IPS-NIHi11 (cell line): ENCODE measurements at places on chromosomes 12 and 14.

DNA sequence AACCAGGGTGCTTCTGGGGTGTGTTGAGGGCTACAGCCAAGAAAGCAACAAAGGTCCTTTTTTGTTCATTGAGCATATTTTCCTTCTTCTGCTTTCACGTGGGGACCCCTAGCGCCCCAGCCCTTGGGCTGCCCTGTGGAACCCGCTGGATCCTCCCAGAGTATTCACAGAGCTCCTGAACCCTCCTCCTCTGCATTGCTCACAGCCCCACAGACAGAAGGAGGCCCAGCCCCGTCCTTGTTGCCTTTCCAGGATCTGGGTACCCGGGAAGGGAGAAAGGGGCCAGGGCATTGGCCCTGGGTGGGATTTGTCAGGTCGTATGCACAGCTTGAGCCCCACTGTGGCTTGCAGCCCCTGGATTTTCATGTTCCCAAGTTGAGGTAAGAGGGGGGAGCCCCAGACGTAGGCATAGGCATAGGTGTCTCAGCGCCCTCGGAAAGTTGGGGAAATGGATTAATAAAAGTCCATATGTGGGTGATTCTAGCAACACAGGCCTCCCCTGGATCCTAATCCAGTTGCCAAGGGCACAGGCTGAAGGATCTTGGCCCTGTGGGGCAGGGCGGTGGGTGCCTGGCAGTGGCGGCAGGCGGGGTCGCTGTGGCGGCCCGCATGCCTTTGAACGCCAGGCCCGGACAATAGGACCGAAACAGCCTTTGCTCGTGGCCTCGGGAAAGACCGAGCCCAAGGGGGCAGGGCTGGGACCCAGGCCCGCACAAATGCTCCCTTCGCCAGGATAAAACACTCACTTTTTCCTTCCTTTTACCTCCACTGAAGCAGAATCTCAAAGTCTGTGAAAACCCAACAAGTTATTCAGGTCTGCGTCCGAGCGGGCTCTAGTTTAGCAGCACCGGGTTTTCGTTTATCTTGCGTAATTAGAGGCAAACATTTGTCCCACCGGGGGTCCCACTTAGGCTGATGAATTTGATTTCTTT is 3.0 kb upstream of the HOXC10 start:
- no peak for DNase-seq

DNA sequence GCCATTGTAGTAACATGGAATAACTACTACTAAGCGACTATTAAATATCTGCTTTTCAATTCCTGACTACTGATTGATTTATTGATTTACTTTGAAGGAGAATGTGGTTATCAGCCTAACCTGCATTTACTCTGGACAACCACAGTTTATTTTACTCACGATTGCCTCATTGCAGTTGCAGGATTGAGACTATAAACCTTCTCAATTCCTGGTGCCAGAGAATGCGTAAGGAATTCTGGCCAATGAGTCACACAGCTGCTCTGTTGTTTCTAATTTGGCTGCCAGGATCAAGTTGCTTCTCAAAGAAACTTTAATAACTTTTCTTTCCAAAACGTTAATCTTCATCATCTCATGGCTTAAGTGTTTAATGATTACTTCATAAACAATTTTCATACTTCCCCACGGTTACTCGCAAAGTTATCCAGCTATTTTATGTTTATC is 13.1 kb upstream of the TMTC1 start:
- DNase-seq, result peak; percentile 52

DNA sequence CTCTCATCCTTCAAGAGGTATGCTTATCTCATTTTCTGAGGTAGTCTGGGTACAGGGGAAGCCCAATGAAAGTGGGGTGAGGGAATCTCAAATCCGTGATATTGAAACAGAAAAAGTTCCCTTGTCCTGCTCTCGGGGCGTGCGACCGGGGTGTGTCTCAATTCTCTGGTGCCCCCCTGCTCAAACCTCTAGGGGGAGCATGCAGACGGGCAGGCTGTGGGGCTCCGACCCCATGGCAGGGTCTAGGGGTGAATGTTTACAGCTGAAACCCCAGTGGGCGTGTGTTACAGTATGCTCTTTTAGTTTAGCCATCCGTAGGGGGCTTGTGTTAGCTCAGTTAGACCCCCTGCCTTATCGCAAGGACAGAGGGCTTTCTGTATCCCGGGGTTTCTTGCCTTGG is 68.7 kb downstream of the PTPRQ start:
- no peak for DNase-seq

DNA sequence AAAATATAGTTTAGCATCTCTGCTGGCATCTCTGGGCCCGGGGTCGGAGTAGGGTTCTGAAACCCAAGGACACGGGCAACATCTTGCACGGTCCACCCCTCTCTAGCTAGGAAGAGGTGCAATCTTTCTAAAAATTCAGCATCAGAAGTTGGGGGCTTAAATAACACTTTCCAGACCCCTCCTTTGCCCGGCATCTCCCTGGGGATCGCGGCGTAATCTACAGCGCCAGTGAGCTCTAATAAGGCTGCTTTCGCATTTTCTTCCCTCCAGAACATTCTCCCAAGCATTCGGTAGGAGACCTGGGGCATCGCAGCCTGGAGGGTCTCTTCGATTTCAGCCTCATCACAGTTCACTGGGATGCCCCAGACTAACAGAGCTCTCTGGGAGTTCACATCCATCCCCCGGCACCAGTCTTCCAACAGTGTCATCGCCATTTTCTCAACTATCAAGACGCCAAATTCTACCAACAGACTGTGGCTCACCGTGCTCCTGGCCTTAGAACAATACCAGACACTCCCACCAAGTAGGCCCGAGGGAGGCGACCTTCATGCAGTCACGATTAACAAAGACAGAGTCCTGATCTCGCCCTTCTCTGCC is 880 bp downstream of the PNMA1 start:
- no peak for DNase-seq

GRCh38 chr12:93793983-93794382 is 116.8 kb downstream of the CRADD start:
- no peak for DNase-seq

DNA sequence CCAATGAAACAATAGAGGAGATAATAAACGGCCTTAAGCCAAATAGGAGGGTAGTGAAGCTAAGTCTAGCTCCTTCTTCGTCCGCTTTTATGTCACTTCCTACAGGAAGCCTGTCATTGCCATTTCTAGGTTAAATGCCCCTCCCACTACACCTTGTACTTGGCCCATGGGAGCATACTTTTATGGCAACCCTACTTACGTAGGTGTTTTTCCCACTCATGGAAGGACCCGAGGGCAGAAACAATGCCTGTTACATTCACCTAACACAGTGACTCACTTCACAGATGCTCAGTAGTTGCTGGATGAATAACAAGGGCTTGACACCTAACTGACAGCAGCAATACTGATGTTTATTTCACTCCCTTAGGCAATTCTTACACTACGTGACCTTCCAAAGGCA is 44.5 kb downstream of the ALKBH1 start:
- DNase-seq, result no peak

DNA sequence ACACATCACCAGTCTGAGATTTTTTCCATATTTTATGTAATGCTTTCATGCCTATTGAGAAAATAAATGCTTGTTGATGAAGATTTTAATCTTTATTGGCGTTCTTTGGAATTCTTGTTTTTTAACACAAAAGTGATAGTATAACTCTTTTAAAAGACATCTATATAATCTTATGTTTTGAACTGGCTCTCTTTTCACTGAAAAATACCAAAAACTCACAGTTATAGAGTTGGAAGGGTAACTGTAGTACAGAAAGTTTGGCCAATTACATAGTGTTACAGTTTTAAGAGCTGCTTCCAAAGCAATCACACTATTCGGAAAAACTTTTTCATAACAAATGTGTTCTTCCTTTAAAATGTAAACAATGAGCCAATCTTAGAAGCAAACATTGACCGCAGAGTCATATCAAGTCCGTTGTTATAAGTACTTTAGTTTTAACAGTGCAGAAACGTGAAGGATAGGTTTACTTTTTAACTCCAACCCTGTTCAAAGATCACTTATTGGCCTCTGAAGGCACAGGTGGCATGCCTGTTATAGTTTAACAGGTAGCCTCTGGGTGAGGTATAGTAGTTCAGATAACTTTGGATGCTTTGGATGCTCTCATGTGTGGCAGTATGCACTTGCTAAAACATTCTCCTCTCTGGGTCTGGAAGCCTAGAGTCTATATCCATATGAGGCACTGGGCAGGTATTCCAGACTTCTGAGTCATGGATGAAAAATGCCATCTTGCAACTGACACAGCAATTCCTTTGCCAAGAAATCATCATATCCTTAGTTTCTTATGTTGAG is 12.1 kb upstream of the NTN4 start:
- DNase-seq, result peak; percentile 36

DNA sequence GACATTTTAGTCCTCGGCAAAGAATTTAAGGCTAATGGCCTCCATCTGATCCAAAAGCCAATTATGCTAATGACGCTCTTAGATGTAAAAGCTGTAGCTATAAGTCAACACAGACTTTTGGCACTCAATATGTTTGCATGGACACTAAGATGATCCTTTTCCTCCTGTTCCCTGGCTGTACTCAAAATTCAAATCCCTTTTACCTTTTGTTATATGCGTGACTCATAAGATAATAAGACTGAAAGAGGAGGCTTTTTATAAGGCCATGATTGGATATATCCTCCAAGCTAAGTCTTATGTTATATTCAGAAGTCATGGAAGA is 89.8 kb downstream of the PDZRN4 start:
- DNase-seq, result no peak

GRCh38 chr12:2290091-2290490 is 237.3 kb downstream of the CACNA1C start:
- DNase-seq, result no peak

GRCh38 chr12:68453278-68453677 is 121.1 kb upstream of the MDM1 start:
- DNase-seq, result no peak

GRCh38 chr12:11075642-11076041 is 13.5 kb upstream of the TAS2R46 start:
- DNase-seq, result no peak

- DNase-seq, result no peak
These were observed 222.3 kb upstream of the NOVA1 start for GRCh38 chr14:26820138-26820537.

DNA sequence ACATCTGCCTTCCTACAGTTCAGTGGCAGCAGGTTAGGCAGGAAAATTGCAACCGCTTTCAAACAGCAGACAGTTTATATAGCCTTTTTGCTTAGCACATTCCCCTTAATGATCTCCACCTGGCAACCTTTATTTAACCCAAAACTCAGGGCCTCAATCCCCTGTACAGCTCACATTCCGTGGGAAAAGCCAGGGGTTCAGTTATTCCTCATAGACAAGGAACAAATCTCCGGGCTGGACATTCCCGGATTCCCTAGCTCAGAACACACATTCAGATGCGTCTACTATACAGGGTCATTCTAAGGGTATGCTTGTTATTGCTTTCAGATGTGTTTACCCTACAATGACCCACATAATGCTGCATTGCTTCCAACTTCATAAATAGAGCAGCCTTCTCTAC is 73.8 kb upstream of the DCN start:
- DNase-seq, result no peak

GRCh38 chr12:17665839-17666238 is 424.2 kb downstream of the RERGL start:
- no peak for DNase-seq

GRCh38 chr12:32534698-32535097 is 135.3 kb downstream of the FGD4 start:
- no peak for DNase-seq

DNA sequence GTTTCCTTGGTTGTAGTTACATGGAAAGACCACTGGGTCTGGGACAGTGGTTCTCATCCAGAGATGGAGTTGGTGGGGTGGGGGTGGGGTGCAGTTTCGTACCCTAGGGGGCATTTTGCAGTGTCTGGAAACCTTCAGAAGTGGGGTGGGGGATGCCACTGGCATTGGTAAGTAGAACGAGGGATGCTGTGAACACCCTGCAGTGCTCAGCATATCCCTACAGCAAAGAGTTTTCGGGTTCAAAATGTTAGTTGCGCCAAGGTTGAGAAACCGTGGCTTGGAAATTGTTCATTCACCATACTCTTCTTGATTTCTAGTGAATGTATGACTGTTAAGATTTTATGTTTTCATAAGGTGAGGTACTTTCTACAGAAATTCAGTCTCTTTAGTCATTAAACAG is 28.7 kb downstream of the TRAF3 start:
- no peak for DNase-seq

DNA sequence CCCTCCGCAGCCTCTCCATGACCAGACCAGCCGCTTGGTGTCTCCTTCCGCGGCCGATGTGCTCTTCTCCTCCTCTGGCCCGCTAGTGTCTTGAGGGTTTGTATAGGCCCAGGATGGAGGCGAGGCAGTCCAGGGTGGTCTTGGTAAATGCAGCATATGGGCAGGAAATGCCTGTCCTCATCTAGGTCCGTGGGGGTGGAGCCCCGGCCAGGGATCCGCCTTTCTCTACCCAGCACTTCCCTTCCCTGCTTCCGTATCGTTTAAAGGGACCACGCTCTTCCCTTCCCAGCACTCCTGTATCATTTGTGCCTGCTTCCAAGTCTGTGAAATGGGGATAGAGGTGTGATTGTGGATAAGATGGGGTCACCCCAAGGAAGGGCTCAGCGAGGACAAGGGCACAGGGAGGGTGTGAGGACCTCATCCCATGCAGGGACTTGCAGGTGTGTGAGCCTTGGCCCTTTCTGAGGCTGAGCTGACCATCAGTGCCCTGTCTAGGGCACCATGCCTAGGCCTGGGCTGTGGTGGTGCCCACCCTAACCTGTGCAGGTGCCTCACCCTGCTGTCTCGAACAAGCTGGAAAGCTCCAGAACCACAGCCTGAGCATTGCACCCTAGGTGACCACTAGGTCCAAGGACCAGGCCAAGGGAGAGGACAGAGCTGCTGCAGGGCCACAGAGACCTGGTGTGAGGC is 326.8 kb upstream of the RTL1 start:
- no peak for DNase-seq

DNA sequence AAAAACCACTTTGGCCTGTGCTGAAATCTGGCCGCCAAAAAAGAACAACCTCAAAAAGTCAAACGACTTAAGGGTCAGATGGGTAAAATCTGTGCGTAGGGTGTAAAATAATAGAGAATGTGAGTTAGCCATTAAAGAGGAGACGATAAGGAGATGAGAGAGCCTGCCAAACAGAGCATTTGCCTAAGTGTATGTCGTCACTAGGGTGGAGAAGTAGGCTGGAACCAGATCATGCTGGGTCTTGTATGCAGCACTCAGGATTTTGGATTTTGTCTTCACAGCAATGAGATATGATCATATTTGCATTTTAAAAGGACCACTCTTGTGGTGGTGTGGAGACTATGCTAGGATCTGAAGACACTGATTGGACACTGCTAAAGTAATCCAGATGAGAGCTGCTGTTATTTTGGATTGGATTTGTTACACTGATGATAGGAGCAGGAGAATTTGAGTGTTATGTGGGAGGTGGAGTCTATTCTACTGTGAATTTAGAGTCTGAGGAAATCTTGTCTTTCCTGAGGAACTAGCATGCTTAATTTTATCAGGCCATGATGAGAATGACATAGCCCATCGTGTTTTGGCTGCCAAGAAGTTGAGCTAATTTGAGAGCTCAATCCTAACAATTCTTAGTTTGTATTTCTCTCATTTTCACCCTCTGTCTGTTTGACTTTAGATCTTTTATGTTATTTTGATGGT is 24.8 kb upstream of the DBX2 start:
- no peak for DNase-seq

GRCh38 chr12:113239288-113239771 is 18.1 kb downstream of the TPCN1 start:
- no peak for DNase-seq
